ENCODE measurements at places on chromosomes 16 and 17. TPM values are rescaled to one million over a fixed set of nuclear protein-coding genes. Genes with fewer than 3 reads are reported as not detected.

DNA sequence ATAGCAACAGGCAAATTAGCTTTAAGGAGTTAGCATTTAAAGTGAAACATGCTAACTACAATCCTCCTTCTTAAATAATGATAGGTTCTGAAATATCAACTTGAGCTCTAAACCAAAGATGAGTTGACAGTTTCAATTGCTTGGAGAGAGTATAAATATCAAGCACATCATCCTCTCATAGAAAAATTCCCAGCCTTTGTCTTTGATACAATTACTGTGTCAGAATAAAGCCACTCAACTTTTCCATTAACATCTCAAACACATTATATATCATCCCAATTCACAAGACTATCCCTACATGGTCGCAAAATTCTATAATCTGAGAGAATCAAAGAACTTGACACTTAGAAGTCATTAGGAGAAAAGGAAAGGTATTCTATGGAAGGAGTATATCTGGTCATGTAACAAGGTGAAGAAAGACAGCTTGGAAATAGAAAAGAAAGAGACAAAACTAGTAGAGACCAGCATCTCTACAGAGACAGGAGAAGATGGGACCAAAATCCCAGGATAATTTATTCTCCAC is 189.8 kb downstream of the CEP112 start:
- no peak for DNase-seq

DNA sequence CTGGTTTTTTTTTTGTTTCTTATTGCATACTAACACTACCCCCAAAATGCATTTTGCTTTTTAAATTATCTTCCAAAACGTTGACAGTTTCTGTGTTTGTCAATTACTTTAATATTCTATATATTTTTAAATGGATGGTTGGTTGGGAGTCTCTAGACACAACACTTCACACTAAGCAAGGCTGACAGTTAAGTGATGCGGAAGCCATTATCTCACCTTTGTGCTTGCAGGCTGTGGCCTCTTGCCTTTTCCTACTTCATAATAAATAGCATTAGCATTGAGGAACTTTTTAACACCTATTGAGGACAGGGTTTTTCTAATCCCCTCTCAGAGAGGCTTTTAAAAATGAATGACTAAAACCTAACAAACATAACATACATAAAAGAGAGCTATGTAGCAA is 280.8 kb upstream of the TBX2 start:
- no peak for DNase-seq

DNA sequence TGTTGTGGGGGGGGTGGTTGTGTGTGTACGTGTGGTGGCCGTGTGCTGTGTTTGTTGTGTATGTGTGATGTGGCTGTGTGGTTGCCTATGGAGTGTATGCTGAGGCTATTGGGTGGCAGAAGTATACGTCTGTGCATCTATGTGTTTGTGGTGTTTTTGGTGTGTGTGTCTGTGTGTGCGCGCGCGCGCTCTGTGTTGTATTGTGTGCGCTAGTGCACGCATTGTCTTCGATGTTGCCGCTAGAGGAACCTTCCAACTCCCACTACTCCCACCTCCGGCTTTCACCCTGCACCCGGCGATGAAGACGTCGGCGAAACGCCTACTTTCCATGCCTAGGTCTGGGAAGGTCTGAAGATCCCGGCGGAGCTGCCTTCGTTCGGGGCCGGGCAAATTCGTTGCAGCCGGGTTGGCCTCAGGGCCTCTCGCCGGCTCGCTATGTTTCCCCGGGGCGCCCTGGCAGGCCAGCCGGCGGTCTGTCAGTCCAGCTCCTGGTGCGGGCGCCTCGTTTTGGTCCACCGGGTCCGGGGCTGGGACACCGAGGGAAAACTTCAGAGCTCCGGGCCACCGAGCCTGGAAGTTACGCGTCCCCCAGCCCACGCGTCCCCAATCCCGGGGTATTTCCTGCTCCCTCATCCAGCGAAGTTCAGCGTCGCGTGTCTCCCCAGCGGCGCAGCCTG is 5.2 kb upstream of the DLX4 start:
- no peak for DNase-seq

DNA sequence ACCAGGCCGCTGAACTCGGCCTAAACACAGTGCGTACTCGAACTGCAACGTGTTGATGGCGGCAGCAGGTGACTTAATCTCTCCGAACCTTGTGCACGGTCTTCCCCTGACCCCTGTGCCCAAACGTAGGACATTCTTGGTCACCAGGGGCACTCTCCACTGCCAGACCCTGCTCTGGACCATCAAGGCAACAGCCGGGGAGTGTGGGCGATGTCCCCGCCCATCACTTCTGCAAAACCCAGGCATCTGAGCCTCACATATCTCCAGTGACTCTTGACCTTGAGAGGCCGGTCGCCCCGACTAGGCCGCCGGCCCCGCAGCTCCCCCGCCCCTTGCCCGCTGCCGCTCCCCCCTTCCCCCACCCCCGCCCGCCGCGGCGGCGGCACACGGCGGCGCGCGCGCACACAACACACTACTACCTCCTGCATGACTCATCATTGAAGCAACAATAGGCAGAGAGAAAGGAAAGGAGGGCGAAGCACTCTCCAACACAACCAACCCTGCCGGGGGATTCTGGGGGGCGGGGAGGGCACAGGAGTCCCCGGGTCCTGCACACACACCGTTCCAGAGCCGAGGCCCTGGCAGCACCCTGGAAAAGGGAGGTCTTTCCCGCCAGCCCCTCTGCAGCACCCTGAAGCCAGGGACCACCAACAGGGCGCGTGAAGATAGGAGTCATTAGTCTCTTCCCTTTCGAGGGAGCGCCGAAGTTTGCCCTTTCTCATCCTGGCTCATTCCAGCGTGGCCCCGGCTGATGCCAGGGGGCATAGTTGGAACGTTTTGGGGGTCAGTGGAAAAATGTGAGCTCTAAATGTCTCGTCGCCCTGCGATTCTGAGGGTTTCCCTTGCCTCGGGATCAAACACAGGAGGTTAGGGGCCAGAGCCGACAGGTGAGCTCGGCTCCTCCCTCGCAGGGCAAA is 1.9 kb downstream of the MNT start:
- DNase-seq, result peak; percentile 80

DNA sequence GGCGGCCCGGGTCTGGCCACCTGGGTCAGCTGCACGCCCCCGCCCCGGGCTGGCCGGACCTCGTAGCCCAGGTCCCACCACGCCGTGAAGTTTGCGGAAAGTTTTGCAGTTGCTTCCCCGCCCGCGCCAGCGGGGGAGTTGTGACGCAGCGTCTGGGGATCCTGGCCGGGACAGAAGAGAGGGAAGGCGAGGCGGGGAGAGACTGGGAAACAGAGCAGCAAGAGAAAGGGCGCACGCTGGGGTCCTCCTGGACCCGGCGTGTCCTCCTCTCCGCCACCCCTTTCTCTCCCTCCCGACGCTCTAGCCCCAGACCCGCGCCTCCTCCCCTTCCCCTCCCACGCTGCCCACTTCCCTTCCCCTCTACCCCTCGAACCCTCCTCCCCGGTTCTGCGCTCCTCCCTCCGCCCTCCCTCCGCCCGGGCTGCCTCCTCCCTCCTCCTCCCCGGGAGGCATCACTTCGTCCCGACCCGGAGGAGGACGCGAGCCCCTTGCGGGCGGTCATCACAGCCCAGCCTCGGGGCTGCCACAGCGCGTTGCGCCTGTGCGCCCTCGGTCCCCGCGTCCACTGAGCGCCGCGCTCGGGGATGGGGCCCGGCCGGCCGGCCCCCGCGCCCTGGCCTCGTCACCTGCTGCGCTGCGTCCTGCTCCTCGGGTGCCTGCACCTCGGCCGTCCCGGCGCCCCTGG is at the start of gene MRC2:
Gene MRC2, plus strand, starts transcription at position 452 of the 685 bp plus-strand sequence. Its CDS starts 133 bp downstream, at position 585.
- peak; percentile 88 for DNase-seq

- no peak for DNase-seq
Observed at GRCh38 chr17:81315885-81316391, 20.8 kb upstream of the SLC38A10 start.

DNA sequence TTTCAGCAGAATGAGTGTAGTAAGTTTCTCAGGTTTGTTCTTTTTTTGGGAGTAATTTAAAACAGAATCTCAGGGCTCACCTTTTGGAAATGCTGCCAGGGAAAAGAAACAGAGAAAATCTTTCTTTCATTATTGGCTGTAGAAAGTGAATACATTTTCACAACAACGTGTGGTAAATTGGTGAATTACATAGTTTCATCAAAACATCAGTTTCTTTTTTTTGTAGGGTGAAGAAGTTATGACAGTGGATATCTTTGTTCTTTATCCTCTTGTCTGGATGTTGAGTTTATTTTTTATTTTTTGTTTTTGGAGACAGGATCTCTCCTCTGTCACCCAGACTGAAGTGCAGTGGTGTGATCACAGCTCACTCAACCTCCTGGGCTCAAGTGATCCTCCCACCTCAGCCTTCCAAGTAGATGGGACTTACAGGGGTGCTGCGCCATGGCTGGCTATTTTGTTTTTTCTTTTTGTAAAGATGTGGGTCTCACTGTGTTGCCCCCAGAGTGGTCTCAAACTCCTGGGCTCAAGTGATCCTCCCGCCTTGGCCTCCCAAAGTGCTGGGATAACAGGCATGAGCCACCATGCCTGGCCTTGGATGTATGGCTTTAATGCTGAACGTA is 2.4 kb downstream of the ZNF267 start:
- no peak for DNase-seq

DNA sequence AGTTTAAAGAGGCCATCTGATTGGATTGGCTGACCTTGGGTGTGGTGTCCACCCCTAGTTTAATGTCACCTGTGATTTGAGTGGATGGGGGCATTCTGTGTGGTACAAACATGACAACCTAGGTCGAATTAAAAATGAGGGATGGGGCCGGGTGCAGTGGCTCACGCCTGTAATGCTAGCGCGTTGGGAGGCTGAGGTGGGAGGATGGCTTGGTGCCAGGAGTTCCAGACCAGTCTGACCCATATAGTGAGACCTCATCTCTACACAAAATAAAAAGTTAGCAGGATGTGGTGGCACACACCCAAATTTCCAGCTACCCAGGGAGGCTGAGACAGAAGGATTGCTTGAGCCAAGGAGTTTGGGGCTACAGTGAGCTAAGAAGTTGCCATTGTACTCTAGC is 14.4 kb downstream of the CNTROB start:
- DNase-seq, result no peak

GRCh38 chr17:72120642-72121163 is at the start of gene SOX9:
TSS of gene SOX9 (plus strand) at chr17:72121020. CDS start at chr17:72121392, 372 bp downstream.
- peak; percentile 91 for DNase-seq

- no peak for DNase-seq
Observed at GRCh38 chr16:71569621-71570020, 7.3 kb downstream of the TAT start.

Gene CHD9NB
- total RNA-seq, result 2.6 TPM
